Central memory CD8-positive, alpha-beta T cell (primary cell): ENCODE measurements at places on chromosomes 13 and 19.

- H3K36me3 ChIP-seq, result peaks cover 2% of the 10 kb centered on the region
- peaks cover 83% of the 10 kb centered on the region for H3K27me3 ChIP-seq
- peaks cover 14% of the 10 kb centered on the region for H3K4me1 ChIP-seq
- no peak for DNase-seq
- H3K27ac ChIP-seq, result no peak overlapping the region
- no peak overlapping the region for H3K4me3 ChIP-seq
These were observed 37.5 kb upstream of the VSTM2B start for GRCh38 chr19:29488316-29488715.

- peak overlapping the region; percentile 56 for H3K27ac ChIP-seq
- no peak for DNase-seq
- peaks cover 19% of the 10 kb centered on the region for H3K4me1 ChIP-seq
- no peaks in the 10 kb centered on the region for H3K27me3 ChIP-seq
- H3K4me3 ChIP-seq, result no peak overlapping the region
- peaks cover 52% of the 10 kb centered on the region for H3K36me3 ChIP-seq
These were observed 21.0 kb downstream of the SAE1 start for GRCh38 chr19:47151627-47152026.

DNA sequence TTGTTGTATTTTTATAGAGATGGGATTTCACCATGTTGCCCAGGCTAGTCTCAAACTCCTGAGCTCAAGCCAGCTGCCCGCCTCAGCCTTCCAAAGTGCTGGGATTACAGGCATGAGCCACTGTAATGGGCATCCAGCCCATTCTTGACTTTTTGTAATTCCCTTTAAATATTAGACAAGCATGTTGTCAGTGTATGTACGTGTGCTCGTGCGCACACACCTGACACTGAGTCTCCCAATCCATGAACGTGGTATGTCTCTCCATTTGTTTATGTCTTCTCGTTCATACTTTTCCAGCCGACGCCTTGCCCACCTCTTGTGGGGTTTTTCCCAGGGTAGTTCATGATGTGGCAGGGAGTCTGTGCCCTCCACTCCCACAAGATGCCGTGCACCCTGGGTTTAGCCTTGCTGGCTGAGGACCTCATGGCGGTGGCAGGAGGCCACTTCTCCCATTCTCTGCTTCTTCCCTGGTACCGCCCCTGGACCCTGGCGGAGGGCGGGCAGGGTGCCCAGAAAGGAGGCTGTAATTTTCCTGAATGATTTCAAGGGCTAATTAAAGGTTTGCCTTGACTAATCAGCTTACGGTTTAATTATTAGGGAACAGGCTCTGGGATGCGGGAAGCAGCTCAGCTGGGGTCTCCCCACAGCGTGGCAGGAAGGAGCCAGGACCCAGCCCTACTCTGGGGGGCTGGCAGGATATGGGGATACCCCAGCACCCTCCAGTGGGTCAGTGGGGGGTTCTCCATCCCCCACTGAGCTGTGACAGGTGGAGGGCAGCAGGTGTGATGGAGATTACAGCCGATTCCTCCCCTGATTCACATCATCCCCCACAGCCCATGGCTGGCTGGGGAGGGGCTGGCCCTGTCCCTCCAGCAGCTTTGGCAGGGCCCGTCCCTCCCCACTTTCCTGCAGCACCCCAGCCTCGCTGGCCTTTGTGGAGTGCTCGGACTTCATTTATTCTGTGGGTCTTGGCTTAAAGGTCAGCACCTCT, 12.9 kb downstream of the PAK4 start:
- DNase-seq, result no peak
- peaks cover 3% of the 10 kb centered on the region for H3K36me3 ChIP-seq
- H3K4me1 ChIP-seq, result peaks cover 36% of the 10 kb centered on the region
- no peaks in the 10 kb centered on the region for H3K27me3 ChIP-seq
- H3K4me3 ChIP-seq, result no peak overlapping the region
- no peak overlapping the region for H3K27ac ChIP-seq

- H3K27ac ChIP-seq, result no peak overlapping the region
- H3K4me1 ChIP-seq, result peaks cover 30% of the 10 kb centered on the region
- H3K36me3 ChIP-seq, result peaks cover 19% of the 10 kb centered on the region
- DNase-seq, result no peak
- H3K4me3 ChIP-seq, result no peak overlapping the region
These were observed 277.1 kb downstream of the KLF12 start for GRCh38 chr13:73857106-73857505.

DNA sequence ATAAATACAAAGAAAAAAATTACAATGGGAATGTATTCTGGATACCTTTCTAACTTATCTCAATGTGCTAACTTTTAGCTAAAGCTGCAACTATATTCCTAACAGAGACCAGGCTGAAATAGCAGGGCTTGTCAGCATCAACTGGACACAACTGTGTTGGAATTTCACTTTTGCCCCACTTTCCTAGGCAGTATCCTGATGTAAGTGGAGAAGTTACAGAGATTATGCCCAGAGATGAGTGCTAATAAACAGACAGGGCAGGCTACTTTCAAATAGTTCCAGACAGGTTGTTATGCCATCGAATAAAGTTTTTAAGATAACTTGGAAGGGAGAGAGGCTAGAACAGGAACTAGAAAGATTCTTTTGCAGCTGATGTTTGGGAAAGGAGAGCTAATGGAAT, 201.9 kb downstream of the KCTD12 start:
- no peak for DNase-seq
- H3K36me3 ChIP-seq, result no peaks in the 10 kb centered on the region
- no peaks in the 10 kb centered on the region for H3K4me1 ChIP-seq
- H3K27ac ChIP-seq, result no peak overlapping the region
- H3K27me3 ChIP-seq, result peaks cover 21% of the 10 kb centered on the region

GRCh38 chr19:44845612-44846454, at the start of gene NECTIN2:
NECTIN2 (plus strand) TSS chr19:44846297; CDS start chr19:44846526, 229 bp downstream.
- peaks cover 22% of the 10 kb centered on the region for H3K4me1 ChIP-seq
- H3K4me3 ChIP-seq, result peak within 1 kb of the TSS; percentile 77
- DNase-seq, result peak; percentile 55
- peak within 1 kb of the TSS; percentile 68 for H3K27ac ChIP-seq
- H3K36me3 ChIP-seq, result peaks cover 4% of the 10 kb centered on the region

- H3K27me3 ChIP-seq, result no peaks in the 10 kb centered on the region
- H3K4me3 ChIP-seq, result no peak overlapping the region
- H3K36me3 ChIP-seq, result no peaks in the 10 kb centered on the region
- no peak for DNase-seq
- H3K27ac ChIP-seq, result no peak overlapping the region
These were observed 330.4 kb upstream of the NBEA start for GRCh38 chr13:34611671-34612070.

DNA sequence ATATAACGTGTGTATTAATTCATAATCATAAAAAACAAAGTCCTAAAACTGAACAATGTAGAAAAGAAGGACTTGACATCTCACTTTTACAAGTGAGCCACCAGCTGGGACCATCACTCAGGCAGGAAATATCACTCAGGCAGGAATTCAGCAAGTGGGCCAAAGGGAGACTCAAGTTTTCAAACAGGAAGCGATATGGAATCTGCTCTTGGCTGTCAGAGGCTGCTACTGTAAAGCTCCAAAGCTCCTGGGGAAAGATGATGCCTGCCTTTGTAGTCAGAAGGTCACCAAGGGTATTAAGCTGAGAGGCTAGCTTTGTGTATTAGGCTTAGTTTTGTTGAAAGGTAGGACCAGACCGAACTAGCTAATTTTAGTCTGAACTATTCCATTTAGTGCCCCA, 5.5 kb upstream of the AKAP11 start:
- H3K36me3 ChIP-seq, result peaks cover 3% of the 10 kb centered on the region
- peaks cover 14% of the 10 kb centered on the region for H3K4me1 ChIP-seq
- H3K4me3 ChIP-seq, result no peak overlapping the region
- peaks cover 13% of the 10 kb centered on the region for H3K27me3 ChIP-seq
- no peak for DNase-seq

- H3K36me3 ChIP-seq, result peaks cover 6% of the 10 kb centered on the region
- DNase-seq, result no peak
- H3K27ac ChIP-seq, result no peak overlapping the region
- no peak overlapping the region for H3K4me3 ChIP-seq
- H3K27me3 ChIP-seq, result peaks cover 24% of the 10 kb centered on the region
These were observed 4.5 kb downstream of the GNG8 start for GRCh38 chr19:46631481-46631880.

DNA sequence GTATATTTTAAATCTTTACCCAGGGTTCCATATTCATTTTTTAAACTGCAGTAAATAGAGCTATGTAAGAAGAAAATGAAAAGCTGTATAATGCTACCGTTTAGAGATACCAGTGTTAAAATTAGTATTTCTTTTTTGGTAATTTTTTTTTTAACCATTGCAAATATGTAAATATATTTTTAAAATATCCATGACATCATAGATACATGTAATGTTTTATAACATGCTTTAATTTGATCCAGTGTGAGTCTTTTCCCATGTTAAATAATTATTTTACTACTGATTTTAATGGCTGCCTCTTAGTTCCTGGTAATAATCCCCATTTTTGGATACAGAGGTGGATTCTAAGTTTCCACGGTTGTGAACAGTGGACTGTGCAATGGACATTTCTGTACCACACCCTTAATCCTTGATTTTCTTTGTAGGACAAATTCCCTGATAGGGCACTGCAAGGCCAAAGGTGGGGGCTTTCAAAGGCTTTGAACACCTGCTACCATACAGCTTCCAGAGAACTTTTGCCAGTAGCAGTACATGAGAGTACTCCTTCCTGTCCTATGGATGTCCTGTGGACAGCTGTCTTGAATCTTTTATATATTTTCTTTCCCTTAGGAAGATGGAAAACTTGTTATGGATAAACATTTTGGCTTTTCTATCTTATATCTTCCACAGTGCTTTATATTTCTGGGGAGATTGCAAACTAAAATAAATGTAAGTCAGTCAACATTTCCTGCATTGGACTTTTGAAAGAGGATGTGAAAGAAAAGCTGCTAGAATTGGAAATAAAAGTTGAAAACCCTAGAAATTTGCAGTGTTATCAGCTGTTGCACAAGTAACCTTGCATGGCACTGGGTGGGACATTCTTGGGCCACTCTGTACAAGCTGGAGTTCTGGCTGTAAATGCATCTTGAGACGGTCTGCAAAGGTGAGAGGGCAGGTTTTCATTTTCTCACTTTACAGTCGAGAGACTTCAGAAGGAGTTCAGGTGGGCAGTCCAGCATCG, 46.8 kb downstream of the ARHGEF7 start:
- H3K27ac ChIP-seq, result no peak overlapping the region
- no peak overlapping the region for H3K4me3 ChIP-seq
- peaks cover 56% of the 10 kb centered on the region for H3K4me1 ChIP-seq
- no peak for DNase-seq

- H3K27ac ChIP-seq, result no peak within 1 kb of the TSS
- H3K36me3 ChIP-seq, result no peaks in the 10 kb centered on the region
- no peak within 1 kb of the TSS for H3K4me3 ChIP-seq
- DNase-seq, result no peak
- no peaks in the 10 kb centered on the region for H3K4me1 ChIP-seq
- H3K27me3 ChIP-seq, result peaks cover 43% of the 10 kb centered on the region
These were observed at the start of gene KLK12 for GRCh38 chr19:51034704-51035103. KLK12 (minus strand) TSS chr19:51035002; CDS start chr19:51034621, 381 bp downstream.

GRCh38 chr13:111217641-111218040, 102.5 kb downstream of the ARHGEF7 start:
- peaks cover 48% of the 10 kb centered on the region for H3K4me1 ChIP-seq
- H3K4me3 ChIP-seq, result no peak overlapping the region
- H3K27me3 ChIP-seq, result no peaks in the 10 kb centered on the region
- DNase-seq, result no peak
- H3K27ac ChIP-seq, result no peak overlapping the region

DNA sequence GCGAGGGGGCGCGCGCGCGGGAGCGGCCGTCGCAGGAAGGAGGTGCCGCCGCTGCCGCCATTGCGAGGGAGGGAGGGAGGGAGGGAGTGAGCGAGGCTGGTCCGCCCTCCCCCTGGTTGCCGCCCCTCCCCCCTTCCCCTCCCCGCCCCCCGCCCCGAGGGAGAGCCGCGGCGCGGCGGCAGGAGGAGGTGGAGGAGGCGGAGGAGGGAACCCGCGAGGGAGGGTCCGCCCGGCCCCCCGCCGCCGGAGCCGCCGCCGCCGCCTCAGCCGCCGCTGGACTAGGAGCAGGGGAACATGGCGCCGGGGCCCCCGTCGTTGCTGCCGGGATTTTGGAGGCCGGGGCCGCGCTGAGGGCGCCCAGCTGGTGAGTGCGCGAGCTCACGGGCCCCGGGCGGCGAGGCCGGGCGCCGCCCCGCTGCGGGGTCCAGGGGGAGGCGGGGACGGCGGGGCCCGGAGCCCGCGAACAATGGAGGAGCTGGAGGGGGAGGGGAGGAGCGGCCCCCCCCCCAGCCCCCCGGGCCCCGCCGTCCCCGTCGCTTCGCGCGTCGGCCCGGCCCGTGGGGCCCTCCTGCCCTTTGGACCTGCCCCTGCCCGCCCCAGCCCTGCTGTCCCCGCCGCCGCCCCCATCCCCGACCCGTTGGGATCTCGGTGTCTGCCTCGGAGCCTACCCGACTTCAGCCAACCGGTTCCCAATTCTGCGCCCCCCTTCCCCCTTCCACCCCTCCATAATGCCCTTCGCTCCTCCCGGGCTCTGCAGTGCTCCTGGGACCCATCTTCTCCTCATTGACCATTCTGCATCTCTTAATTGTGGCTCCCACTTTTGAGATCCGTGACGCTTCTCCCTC, at the start of gene ARHGAP35:
ARHGAP35 (plus strand) TSS at position 152 of the 845 bp plus-strand sequence. CDS start 57,679 bp downstream, outside the sequence.
- peaks cover 13% of the 10 kb centered on the region for H3K4me1 ChIP-seq
- peaks cover 9% of the 10 kb centered on the region for H3K36me3 ChIP-seq
- H3K27ac ChIP-seq, result peak within 1 kb of the TSS; percentile 53
- no peaks in the 10 kb centered on the region for H3K27me3 ChIP-seq

DNA sequence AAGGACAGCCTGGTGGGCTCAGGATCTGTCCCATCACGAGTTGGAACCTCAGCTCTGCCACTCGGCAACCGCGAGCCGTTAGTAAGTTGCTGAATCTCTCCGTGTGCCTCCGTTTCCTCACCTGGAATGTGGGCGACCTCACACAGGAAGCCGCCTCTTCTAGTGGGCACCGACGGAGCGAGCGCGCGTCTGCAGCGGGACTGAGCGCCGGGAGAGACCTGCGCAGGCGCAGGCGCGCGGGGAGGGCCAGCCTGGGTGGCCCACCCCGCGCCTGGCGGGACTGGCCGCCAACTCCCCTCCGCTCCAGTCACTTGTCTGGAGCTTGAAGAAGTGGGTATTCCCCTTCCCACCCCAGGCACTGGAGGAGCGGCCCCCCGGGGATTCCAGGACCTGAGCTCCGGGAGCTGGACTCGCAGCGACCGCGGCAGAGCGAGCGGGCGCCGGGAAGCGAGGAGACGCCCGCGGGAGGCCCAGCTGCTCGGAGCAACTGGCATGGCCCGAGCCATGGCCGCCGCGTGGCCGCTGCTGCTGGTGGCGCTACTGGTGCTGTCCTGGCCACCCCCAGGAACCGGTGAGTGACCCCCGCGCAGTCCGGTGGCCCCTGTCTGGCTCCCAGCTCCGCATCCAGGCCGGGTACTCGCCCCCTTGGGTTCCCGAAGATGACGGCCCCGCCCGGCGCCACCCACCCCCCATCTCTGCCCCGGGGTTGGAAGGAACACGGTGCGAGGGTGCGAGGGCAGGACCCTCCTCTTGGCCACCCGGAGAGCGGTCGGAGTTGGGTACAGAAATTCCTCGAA, at the start of gene PVR:
PVR (plus strand) TSS at position 306 of the 797 bp plus-strand sequence; CDS start at position 493, 187 bp downstream.
- H3K27ac ChIP-seq, result no peak within 1 kb of the TSS
- peak within 1 kb of the TSS; percentile 66 for H3K4me3 ChIP-seq
- no peaks in the 10 kb centered on the region for H3K4me1 ChIP-seq
- no peak for DNase-seq
- H3K27me3 ChIP-seq, result peaks cover 25% of the 10 kb centered on the region
- peaks cover 1% of the 10 kb centered on the region for H3K36me3 ChIP-seq
